Fibroblast of villous mesenchyme (primary cell): ENCODE measurements at places on chromosomes 4 and X. TPM values are rescaled to one million over a fixed set of nuclear protein-coding genes. Genes with fewer than 3 reads are reported as not detected.

Gene UGT2B11
- total RNA-seq, result not detected in 2 replicates

Gene PFKFB1
- total RNA-seq, result under 0.01 TPM in 1 of 2 replicates, not detected in the other

Gene STATH
- total RNA-seq, result not detected in 2 replicates

GRCh38 chr4:67624939-67625338 lies 66.4 kb downstream of the STAP1 start:
- DNase-seq, result no peak

DNA sequence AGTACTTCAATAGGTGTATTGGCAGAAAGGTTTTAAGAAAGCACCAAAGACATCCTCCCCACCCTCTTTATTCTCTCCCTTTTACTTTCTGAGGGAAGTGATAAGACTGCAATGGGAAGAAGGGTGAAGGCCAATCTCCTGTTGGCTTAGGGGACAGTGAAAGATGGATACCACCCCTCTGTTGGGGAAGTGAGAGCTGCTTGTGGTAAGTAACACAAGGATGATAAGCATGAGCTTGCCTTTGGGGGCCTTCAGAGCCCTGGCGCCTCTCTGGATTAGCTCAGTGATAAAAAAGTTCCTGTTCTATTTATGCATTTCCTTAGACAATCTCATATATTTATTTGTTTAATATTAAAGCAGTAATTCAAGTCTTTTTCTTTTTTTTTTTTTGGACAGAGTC lies 5.2 kb upstream of the KLF8 start:
- DNase-seq, result no peak

GRCh38 chrX:49249071-49249470 lies 13.8 kb downstream of the CCDC22 start:
- DNase-seq, result no peak
